ENCODE measurements at places on chromosomes 3 and 15. TPM values are rescaled to one million over a fixed set of nuclear protein-coding genes. Genes with fewer than 3 reads are reported as not detected.

- H3K36me3 ChIP-seq: no peaks in the 10 kb centered on the region
- DNase-seq: no peak
- H3K4me3 ChIP-seq: no peak overlapping the region
- H3K27me3 ChIP-seq: no peaks in the 10 kb centered on the region
- no peak overlapping the region for H3K27ac ChIP-seq
Measured at GRCh38 chr3:94524102-94524919, 461.4 kb downstream of the NSUN3 start.

DNA sequence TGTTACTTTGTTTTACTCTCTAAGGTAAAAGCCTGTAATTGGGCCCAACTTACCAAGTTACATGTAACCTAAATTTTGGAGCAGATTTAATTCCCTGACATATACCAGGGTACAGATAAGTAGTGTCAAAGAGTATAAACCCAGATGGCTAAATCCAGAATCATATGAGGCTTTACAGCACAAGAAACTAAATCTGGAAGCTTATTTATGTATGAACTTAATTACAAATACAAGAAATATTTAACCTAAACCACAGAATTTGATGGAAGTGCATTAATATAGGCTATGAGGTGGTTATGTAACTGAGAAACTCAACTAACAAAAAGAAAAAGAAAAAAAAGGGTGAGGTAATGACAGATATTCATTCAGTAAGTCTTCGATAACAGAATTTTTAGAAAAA, 930.2 kb upstream of the ALCAM start:
- no peak overlapping the region for H3K4me3 ChIP-seq
- no peak overlapping the region for H3K27ac ChIP-seq
- H3K27me3 ChIP-seq: no peaks in the 10 kb centered on the region
- H3K4me1 ChIP-seq: peaks cover 3% of the 10 kb centered on the region
- H3K36me3 ChIP-seq: no peaks in the 10 kb centered on the region

The CP gene
- 0.80 TPM for total RNA-seq

GRCh38 chr3:189488241-189488767, 142.9 kb upstream of the TP63 start:
- H3K36me3 ChIP-seq: no peaks in the 10 kb centered on the region
- H3K27me3 ChIP-seq: no peaks in the 10 kb centered on the region
- H3K4me1 ChIP-seq: no peaks in the 10 kb centered on the region
- no peak for DNase-seq

All from transverse colon (tissue), 4 donors.